Stimulated activated CD4-positive, alpha-beta T cell treated with anti-CD3 and anti-CD28 coated beads, Interleukin-12 subunit alpha, Interleukin-12 subunit beta, amount 100 ng/mL, for 4 hours (primary cell): ENCODE measurements at places on chromosomes 7 and 10.

DNA sequence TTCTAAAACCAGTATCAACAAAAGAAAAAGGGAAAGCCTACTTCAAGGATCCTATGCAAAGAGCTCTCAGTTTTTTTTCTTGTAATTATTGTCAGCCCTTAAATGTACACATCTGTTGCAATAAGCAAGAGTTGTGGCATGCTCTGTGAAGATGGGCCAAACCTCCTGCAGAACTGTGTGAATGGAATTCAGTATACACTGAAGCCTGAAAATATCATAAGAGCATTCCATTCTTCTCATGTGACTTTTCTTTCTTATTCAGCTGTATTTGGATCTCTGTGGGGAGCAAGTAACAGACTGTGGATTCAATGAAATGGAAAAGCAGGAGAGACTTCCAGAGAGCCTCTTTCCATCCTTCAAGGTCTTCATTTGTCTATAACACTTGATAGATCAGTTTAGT is 130.7 kb downstream of the SAMD9 start:
- DNase-seq: no peak

DNA sequence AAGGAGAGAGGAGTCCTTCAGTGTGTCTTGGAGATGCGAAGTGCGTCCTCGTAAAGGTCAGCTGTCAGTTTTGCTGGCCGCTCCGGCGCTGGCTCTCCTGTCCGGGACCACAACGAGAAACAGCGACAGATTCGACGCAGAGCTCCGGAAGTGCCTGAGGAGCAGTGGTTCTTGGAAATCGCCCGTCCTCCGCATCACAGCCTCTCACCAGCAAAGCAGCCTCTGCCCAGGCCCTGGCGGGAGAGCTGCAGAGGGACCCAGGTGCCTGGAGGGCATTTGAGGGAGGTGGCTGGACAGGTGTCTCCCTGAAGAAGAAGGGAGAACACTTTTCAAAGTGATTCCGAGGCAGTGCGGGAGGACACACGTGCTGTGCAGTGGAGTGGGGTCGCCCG is 11.6 kb upstream of the AP5Z1 start:
- no peak for DNase-seq

- DNase-seq: no peak
Measured at GRCh38 chr7:72020311-72020710, 391.8 kb downstream of the CALN1 start.

DNA sequence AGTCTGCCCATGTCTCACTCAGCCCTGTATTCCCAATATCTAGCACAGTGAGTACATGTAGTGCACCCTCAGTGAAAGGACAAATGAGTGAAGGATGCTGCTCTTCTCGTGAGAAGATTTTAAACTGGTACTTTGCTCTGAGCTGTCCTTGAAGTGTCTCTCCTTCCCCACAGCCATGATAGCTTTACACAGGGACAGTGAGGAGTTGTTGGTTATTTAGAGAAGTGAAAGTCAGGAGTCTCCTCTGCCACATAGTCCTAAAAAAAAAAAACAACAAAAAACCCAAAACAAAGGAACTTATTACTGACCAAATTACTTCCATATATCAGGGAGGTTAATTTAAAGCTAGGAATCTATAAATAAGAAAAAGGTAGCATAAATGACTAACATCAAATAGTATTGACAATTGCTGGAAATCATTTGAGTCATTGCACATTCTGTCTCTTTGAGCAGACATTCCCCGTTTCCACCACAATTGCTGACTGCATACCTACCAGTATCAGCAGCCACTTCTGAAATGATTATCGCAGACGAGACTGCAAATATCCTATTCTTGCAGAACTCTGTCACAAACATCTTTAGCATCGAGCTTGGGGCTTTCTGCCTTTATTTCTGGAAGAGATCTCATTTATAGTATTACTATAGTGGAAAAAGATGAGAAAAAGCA is 202.1 kb downstream of the PTEN start:
- DNase-seq: no peak

DNA sequence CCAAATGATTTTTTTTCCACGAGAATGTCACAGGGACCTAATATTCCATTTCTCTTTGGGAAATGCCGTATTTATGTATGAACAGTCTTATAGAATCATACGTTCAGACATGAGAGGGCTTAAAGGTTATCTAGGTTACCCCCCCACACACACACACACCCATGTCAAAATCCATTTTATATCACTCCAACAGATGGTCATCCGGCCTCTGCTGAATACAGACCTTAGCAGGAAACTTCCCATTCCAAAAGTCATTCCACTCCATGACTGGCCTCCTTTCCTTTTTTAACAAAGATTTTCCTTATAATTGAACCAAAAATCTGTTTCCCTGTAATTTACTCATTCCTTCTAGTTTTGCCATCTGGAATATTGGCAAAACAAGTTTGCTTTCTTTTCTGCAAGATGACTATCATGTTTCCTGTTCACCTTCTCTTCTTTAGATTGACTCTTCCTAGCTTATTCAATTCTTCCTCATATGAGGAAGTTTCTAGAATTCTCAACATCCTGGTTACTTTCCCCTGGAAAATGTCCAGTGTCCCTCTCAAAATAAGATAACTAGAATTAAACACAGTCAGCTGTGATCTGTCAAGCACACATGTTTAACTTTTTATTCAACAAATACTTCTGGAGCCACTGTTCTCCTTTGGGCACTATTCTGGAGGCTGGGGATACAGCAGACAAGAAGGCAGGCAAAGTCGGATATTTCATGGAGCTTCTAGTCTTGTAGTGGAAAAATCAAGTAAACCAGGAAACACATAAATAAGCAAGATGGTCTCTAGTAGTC is 276.5 kb upstream of the LRGUK start:
- no peak for DNase-seq

DNA sequence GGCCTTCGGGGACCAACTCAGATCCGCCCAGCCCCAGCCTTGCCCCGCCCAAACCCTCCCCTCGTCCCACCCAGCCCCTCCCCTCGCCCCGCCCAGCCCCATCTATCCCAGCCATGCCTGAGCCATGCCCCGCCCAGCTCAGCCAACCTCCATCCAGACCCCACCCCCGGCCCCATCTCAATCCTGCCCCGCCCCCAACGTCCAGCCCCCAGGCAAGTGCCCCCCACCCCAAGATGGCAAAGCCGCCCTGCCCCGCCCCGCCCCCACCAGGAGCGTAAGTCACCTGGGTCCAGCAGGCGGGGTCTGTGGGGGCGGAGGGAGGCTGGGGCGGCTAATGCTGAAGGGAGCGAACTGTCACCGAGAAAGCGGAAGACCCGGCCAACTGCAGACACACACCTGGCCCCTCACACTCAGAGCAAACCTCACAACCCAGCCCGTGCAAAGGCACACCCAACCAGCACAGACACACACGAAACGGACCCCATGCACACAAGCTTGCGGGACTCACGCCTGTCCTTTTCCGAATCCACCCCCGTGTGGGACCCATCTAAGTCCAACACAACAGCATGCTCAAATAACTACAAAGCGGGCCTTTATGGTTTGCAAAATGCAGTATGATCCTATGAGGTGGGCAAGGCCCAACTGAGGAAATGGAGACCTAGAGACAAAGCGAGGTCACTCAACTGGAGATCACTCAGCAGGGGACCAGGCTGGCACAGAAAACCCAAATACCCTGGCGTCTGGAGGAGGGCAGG is 11.5 kb upstream of the OGA start:
- peak; percentile 56 for DNase-seq

DNA sequence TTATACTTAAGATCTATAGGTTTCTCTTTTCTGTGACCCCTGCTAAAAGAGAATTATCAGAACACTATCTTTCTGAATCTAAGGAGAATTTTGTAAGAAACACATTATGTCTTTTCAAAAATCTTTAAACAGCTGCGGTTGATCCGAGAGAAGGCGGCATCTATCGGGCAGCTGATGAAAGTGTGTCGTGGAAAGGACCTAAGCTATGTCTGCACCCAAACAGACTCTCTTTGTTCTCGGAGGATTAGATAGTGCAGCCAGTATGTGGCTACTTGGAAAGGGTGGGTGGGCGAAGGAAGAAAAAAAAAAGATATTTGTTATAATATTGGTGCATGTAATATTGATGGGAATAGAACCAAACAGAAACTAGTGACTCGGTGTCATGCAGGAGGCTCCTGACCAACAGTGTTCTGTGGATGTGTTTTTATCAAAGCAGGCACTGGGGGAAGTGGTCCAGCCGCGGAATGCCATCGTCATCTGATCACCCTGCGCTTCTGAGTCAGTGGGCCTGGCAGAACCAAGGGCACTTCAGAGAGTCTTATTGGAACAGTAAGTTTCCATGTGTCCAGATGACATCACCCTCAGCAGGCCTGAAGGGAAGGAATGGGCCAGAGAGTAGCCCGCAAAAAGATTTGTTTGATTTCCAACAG is 509.7 kb upstream of the AKR1E2 start:
- no peak for DNase-seq

GRCh38 chr7:91083855-91084644 is 180.2 kb upstream of the FZD1 start:
- DNase-seq: no peak

- DNase-seq: peak; percentile 52
Measured at GRCh38 chr10:73886085-73886529, 11.8 kb upstream of the CAMK2G start.

DNA sequence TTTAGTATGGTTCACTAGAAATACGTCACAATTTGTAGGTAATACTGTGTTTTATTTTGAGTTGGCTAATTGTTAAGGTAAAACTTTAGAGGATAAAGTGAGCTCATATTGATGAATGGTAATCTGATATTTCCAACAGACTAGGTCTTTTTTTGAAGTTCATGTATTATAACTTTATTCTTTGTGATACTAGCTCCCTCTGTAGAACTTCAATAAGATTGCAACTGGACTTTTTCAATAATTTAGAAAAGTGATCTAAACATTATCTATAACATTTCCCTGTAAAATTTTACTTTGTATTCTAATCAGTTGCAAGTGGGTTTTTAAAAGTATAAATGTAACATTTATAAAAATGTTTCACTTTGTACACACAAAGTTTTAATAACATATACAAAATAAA is 83.5 kb downstream of the ADK start:
- no peak for DNase-seq

- DNase-seq: no peak
Measured at GRCh38 chr7:93620864-93621263, 46.3 kb upstream of the CALCR start.

GRCh38 chr10:86254081-86254480 is 112.5 kb downstream of the GRID1 start:
- DNase-seq: no peak

DNA sequence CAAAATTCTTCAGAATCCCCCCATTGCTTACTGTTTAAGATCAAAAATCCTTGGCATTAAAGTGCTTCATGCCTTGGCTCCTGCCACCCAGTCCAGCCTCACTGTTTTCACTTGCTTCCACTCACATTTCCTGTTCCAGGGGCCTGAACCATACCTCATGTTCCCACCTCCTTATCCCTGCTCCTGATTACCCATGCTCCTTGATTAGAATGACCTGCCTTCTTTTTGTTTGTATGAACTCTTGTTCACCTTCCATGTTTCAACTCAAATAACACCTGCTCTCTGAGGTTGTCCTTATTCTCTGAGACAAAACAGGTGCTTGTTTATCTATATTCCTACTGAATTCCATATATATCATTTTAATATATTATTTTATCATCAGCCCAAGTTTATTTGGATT is 77.1 kb upstream of the VSTM2A start:
- no peak for DNase-seq

DNA sequence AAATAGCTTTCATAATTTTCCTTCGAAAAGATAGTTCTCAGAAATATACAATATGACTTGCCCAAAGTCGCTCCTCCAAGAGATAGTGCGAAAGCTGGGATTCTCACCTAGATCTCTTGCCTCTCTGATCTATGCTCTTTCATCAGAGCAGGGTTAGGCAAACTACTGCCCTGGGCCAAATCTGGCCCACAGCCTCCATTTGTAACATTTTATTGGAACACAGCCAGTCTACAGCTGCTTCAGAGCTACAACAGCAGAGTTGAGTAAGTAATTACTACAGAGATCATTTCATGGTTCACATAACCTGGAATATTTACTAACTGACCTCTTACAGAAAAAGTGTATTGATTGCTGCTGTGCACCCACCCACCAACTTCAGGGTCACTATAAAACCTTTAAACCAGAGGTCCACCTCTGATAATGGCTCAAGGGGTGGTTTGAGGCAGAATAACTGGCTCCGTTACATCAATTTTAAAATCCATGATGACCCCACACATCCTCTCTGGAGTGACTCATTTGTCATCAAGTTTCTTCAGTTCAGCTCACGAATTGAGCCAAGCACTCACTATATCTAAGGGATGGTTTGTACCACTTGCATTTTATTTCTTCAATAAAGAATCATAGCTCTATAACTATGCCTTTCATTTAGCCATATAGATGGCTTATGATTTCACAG is 1019.0 kb downstream of the XPNPEP1 start:
- no peak for DNase-seq

DNA sequence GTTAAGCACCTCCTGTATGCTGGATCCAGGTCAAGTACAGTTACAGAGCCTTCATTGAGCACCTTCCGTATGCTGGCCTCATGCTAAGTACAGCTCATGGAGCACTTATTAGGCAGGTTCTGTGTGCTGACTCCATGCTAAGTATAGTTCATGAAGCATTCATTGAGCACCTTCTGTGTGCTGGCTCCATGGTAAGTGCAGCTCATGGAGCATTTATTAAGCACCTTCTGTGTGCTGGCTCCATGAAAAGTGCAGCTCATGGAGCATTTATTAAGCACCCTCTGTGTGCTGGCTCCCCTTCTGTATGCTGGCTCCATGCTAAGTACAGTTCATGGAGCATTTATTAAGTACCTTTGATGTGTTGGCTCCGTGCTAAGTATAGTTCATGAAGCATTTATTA is 30.5 kb downstream of the MMD2 start:
- no peak for DNase-seq

DNA sequence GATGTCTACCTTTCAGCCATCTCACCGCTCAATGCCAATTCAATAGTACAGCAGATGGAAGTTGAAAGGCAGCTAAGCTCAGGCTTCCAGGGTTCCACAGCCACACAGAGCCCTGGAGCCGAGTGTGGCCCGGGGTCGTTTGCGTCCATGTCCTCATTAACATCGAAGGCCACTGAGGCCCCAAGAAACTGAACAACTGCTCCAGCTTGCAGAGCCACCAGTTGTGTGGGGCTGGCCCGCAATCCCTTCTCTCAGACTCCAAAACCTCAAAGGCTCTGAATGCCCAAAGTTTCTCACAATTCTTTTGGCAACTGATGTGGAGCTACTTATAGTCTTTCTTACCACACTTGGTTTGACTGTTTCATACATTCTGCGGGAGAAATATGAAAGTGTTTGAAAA is 31.1 kb downstream of the NOD1 start:
- DNase-seq: no peak

GRCh38 chr7:140176122-140176701 is 571 bp downstream of the KDM7A start:
- no peak for DNase-seq

GRCh38 chr7:47763063-47763974 is 181.4 kb upstream of the TNS3 start:
- no peak for DNase-seq

DNA sequence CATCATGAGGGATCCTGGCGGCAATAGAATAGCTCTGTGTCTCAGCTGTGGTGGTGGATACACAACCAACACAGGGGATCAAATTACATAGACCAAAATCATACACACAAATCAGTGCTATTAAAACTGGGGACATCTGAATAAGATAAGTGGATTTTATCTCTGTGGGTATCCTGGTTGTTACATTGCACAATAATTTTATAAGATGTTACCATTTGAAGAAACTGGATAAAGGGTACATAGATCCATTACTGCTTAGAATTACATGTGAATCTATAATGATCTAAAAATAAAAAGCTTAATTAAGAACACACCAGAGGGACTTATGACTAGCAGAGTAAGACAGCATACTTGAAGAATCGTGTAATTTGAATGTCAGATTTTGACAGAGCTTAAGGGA is 8.2 kb upstream of the FAM3C start:
- DNase-seq: no peak

GRCh38 chr7:25968205-25968993 is 183.6 kb upstream of the NFE2L3 start:
- DNase-seq: peak; percentile 11
